NCI-H187 treated with DMSO at 0.1 percent for 48 hours (cell line): ENCODE measurements at places on chromosomes 6 and 20.

GRCh38 chr6:38346291-38347079 is 293.2 kb downstream of the BTBD9 start:
- DNase-seq: no peak

DNA sequence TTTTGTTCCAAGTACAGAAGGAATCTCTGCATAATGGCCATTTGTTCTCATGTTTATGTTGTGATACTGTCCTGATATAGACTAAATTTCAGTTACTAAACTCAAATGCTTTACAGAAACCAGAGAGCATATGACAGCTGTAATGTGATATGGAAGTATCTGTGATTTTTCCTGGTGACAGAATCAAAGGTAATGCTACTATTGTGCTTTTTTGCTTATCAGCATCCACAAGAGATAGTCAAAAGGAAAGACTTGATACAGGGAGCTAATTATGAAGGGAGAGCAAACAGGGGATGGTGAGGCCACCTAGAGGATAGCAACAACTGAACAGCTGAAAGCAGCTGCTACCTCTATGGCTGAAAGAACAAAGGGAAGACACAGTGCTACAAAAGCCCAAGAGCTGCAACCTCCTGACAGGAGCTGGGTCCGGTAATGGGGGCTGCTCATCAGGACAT is 181.4 kb downstream of the PHF3 start:
- no peak for DNase-seq

DNA sequence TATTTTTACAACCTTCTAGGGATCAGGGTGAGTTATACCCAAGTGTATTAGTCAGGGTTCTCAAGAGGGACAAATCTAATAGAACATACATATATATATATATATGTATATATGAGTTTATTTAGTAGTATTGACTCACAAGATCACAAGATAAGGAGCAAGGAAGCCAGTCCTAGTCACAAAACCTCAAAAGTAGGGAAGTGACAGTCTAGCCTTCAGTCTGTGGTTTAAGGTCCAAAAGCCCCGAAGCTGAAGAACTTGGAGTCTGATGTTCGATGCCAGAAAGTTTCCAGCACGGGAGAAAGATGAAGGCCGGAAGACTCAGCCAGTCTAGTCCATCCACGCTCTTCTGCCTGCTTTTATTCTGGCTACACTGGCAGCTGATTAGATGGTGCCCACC is 632.7 kb upstream of the AGPAT4 start:
- DNase-seq: no peak

DNA sequence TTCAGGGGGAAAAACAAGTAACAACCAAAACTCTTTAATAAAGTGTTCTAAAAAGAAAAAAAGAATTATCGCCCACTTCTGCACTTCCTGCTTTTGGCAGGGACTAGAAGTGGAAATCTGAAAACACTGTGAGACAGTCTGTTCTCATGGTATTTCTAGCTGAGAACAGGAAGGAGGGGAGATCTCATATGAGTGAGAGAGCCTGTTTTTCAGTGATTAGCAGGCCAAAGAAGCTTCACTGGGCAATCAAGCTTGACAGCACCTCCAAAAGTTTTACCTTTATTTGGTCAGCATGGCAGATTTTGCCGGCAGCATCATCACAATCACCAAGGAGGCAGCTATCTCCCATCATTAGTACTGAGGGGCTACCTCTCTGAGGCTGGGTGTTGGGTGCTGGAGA is 79.5 kb upstream of the ATXN1 start:
- DNase-seq: no peak
